ENCODE measurements at places on chromosomes 4 and X.

DNA sequence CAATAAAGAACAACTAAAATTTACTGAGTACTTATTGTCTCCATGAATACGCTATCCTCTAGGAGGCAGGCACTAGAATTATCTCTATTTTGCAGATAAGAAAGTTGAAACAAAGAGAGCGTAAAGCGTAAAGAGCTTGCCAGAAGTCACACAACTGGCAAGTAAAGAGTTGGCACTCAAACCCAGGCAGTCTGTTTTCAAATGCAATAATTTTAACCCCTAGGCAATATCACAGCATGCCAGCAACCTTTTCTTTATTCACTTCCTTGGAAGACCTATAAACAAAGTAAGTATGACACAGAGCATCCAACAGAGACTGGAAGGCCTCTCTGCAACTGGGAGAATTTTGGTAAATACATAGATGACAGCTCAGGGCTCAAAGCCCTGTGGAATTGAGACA is 23.2 kb upstream of the AMELX start:
- DNase-seq, result no peak

DNA sequence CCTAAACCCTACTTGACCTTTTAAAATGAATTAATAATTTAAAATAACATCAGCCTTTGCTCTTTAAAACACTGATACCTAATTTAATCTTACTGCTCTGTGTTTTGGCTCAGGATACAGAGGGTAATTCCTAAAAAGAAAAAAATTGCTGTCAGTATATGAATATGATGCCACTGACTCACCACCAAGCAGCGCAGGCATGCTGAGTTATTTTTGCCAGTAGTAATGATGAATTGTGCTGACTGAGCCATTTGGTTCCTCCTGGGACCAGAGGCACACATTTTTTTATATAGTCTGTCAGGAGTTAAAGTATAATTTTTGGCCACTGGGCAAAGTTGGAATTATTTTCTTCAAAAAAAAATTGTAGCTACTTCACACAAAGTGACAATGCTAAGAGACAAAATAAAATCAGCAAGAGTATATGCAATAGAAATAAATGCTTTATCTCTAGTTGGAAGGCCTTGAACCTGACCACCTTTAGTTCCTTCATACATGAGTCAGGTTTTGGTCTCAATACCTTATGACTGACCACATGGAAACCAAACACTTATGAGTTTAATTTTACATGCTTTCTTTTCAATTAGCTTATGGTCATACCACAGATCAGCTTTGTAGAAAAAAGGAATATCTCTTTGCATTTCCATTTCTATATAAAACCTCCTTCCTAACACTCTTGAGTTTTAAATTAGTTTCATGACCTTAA is 115.1 kb downstream of the PPP3CA start:
- DNase-seq, result no peak

DNA sequence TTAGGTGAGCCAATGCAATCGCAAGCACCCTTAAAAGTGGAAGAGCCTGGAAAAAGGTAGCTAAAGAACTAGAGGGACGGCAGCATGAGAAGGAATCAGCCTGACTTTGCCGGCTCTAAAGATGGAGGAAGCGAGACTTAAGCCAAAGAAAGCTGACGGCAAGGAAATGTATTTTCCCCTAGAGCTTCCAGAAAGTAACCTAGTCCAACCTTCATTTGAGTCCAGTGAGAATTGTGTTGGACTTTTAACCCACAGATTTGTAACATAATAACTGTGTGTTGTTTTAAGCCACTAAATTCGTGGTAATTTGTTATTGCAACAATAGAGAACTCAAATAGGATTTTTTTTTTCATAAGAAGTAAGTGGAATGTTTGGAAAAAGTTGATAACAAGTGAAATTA is 212.7 kb upstream of the C1QTNF7 start:
- DNase-seq, result no peak

- DNase-seq, result peak; percentile 9
Measured at GRCh38 chr4:145935253-145936141, 3.1 kb downstream of the ZNF827 start.

GRCh38 chr4:2450394-2451035 is 18.4 kb upstream of the RNF4 start:
- no peak for DNase-seq

GRCh38 chrX:24647257-24648058 is at the start of gene PCYT1B:
Gene PCYT1B, minus strand, starts transcription at chrX:24647347. Its CDS starts 242 bp downstream, at chrX:24647105.
- DNase-seq, result peak; percentile 55

- DNase-seq, result peak; percentile 51
Measured at GRCh38 chr4:89158884-89159503, 47.7 kb downstream of the TIGD2 start.

DNA sequence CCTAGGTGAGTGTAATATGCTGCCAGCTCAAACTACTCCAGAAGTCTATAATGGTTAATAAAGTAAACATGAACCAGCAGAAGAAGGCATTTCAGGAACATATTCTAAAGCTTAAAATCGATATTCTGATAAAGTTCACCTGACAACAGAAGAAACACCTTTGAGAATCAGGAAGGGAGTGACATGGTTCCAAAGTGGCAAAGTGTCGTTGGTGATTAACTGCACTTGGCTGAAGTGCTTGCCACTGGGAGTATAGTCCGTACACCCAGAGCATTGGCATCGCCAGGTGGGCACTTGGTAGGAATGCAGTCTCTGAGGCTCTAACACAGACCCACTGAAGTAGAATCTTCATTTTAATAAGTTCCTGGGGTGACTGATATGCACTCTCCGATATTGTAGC is 76.0 kb upstream of the H2AZ1 start:
- no peak for DNase-seq

DNA sequence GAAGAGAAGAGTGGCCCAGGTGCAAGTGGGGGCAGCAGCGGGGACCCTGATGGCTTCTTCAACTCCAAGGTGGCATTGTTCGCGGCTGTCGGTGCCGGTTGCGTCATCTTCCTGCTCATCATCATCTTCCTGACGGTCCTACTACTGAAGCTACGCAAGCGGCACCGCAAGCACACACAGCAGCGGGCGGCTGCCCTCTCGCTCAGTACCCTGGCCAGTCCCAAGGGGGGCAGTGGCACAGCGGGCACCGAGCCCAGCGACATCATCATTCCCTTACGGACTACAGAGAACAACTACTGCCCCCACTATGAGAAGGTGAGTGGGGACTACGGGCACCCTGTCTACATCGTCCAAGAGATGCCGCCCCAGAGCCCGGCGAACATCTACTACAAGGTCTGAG is 11.4 kb downstream of the EFNB1 start:
- DNase-seq, result no peak

- no peak for DNase-seq
Measured at GRCh38 chr4:73589261-73589847, 30.9 kb downstream of the RASSF6 start.

DNA sequence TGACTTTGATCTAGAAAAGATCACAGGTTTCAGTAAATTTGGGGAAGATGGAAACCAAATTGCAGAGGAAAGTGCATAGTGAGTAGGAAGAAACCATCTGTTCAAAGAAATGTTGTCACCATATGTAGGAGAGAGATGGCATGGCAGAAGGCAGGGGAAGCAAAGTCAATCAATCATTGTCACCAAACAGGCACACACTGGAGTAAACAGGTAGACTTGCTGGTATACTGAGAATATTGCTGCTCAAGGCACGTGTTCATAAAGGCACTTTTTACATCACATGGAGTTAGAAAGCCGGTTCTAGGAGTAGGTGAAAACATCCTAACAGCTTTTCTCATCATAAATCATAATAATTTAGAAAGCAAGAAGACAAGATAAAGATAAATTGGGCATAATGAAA is 550.5 kb upstream of the FAT1 start:
- no peak for DNase-seq

DNA sequence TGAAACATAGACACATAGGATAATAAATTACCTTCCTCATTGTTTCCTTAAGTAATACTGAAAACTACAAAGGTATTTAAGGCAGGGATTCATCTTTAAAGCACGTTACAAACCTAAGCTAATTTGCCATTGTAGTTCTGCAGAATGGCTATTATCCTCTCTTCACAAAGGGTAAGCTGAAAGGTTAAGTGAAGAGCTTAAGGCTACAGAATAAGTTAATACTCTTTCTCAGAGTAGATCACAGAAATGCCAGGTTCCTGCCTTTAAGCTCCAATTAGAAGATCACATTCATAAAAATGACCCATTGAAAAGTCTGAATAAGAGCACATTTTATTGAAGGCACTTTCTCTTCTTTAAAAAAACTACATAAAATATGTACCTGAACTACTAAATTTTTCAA is 42.1 kb upstream of the PRDM5 start:
- no peak for DNase-seq

DNA sequence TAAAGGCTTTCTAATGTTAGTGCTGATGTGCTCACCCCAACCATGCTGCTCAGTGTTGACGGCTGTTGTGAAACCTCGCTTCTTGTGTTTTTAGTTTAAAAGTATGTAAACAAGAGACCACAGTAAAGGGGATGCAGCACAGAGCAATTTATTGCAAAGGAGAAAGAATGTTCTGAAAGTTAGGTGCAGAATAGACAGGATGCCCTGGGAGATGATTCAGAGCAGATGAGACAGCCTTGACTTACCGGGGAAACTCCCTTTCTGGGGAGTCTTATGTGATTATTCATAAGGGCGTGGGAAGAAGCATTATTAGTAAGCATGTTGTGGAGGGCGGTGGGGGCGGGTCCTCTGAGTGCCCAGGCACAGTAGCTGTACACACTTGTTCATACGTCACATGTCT is 47.7 kb downstream of the EVC start:
- no peak for DNase-seq

DNA sequence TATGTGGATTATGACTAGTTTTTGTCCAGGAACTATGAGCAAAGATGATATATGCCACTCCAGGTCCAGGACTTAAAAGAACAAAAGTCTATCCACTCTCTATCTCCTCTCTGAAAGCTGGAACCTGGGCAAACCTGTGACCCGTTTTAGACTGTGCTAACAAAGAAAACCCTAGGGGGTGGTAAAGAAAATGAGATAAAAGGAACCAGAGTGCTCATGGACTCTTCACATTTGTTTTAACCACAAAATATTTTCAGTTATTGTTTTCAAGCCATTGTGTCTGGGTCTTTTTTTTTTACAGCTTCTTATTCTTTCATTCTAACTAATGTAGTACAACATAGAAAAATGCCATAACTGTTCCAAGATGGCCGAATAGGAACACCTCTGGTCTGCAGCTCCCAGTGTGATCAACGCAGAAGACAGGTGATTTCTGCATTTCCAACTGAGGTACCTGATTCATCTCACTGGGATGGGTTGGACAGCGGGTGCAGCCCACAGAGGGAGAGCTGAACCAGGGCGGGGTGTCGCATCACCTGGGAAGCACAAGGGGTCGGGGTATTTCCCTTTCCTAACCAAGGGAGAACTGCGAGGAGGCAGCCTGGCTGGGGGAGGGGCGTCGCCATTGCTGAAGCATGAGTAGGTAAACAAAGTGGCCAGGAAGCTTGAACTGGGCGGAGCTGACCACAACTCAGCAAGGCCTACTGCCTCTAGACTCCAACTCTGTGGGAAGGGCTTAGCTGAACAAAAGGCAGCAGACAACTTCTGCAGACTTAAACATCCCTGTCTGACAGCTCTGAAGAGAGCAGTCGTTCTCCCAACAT is 45.1 kb downstream of the CHM start:
- peak; percentile 4 for DNase-seq
